ENCODE measurements at places on chromosomes 13 and 19.
A peak's percentile ranks its signal among the peaks of the same experiment; 100 is the strongest.

- no peaks in the 10 kb centered on the region for H3K36me3 ChIP-seq
- H3K27ac ChIP-seq: peak overlapping the region; percentile 30
- H3K27me3 ChIP-seq: no peaks in the 10 kb centered on the region
- H3K4me1 ChIP-seq: peaks cover 63% of the 10 kb centered on the region
Observed at GRCh38 chr13:95677564-95678266, 776 bp downstream of the DNAJC3 start.

GRCh38 chr13:46662690-46663089, 109.7 kb downstream of the LRCH1 start:
- H3K4me3 ChIP-seq: no peak overlapping the region
- no peaks in the 10 kb centered on the region for H3K36me3 ChIP-seq
- peaks cover 60% of the 10 kb centered on the region for H3K4me1 ChIP-seq
- no peak for DNase-seq
- peak overlapping the region; percentile 60 for H3K27ac ChIP-seq
- no peaks in the 10 kb centered on the region for H3K27me3 ChIP-seq

DNA sequence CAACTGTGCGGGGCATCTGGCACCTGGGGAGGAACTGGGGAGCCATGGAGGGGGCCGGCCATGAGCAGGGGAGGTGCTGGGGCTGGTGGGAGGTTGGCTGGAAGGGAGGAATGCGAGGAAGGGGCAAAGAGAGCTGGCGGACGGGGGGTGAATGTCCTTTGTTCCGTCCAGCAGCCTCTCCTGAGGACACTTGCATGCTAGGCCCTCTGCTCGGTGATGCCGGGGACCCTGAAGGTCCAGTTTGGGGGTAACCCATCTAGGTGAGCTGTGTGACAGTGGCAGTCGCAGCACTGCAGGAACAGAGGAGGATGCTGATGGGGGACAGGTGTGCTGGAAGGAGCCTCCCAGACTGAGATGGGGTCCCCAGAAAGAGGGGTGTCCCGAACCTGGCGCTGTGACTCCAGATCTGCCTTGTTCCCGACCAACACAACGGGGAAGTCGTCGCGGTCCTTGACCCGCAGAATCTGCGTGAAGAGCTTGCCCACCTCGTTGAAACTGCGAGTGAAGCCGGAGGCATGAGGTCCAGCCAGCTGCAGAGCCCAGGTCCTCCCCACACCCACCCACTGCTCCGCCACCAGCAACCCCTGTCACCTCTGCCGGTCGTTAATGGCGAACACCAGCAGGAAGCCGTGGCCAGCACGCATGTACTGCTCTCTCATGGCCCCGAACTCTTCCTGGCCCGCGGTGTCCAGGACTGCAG, 3.6 kb downstream of the RRAS start:
- no peak overlapping the region for H3K4me3 ChIP-seq
- no peaks in the 10 kb centered on the region for H3K36me3 ChIP-seq
- DNase-seq: no peak
- no peak overlapping the region for H3K27ac ChIP-seq
- H3K27me3 ChIP-seq: no peaks in the 10 kb centered on the region

- peak overlapping the region; percentile 97 for H3K27ac ChIP-seq
- peak overlapping the region; percentile 98 for H3K4me3 ChIP-seq
- H3K4me1 ChIP-seq: peaks cover 20% of the 10 kb centered on the region
Observed at GRCh38 chr13:23889615-23890607, 711 bp upstream of the MIPEP start.

Measured in naive B cell (primary cell).